ENCODE measurements at places on chromosomes 6 and 20. TPM values are rescaled to one million over a fixed set of nuclear protein-coding genes. Genes with fewer than 3 reads are reported as not detected.

Gene CALHM4
- total RNA-seq: not detected

DNA sequence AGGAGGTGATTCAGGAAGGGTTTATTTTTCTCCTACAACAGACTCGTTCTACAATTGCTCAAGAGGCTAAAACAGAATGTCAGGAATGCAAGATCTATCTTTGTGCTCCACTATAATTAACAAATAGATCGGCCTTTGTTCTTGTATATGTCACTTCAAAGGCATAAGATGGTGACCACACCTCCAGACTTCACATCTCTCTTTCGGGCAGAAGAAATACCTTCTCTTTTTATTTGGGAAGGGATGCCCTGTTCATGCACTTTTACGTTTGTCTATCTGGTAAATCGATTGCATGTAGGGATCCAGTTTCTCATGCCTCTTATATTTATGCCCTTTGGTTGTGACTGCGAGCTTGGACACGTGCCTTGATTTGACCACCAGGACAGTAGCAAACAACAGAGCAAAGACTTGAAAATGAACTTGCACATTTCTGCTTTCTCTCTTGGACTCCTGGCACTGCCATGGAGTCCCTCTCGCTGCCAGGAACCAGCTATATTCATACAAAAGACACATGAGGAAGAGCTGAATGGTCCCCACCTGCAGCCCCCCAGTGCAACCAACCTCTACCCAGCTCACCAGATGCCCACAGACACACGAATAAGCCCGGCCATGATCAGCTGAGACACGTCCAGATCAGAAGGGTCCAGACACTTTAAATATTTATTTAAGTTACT lies 219.8 kb upstream of the STXBP5 start:
- no peak for DNase-seq

DNA sequence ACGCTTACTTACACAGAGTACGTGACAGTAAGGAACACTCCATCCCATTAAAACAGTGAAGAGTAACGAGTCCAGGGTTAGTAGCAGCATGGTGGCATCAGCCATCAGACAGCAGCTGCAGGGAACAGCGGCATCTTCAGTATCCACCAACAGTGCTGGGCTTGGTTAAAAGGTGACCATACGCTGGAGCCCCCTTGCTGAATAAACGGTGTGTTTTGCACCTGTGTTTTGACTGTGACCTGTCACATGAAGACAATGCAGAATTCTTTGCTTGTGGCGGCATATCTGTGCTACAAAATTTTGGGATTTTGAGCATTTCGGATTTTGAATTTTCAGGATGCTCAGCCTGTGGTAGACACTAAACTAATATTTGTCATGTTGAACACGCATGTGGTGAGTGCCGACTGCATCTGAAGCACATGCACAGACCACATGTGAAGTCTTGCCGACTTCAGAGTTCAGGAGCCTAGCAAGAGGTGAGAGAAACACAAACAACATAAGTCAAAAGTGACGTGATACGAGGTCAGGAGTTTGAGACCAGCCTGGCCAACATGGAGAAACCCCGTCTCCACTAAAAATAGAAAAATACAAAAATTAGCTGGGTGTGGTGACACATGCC lies 69.3 kb upstream of the FRMD1 start:
- no peak for DNase-seq

Gene C6orf58
- not detected for total RNA-seq

Gene PTPRA
- 78.0 TPM for total RNA-seq

DNA sequence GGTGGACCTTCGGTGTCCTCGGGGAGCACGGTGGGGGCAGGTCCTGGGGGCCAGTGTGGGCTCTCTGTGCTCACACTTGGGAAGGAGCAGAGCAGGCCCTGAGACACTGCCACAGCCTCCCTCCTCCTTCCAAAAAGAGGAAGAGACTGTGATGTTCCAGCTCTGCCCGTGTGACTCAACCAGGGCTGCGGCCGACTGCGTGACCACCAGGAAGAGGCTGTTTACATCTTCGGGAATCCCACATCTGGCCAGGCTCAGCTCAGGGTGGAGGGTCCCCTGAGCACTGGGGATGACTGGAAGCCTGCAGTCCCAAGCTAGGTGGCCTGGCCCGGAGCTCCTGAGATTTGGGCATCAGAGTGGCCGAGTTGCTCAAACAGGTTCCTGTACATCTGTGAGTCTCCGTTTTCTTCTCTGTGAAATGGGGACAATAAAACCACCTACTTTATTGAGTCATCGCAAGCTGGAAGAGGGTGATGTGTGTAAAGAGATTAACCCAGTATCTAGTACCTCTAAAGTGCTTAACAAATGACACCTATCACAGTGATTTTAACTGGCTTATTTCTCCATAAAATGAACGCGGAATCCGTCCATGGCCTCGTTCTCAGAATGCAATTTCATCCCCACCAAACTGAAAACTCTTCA lies 242.1 kb downstream of the DLL1 start:
- no peak for DNase-seq

GRCh38 chr20:36202891-36203338 lies 33.4 kb upstream of the AAR2 start:
- peak; percentile 58 for DNase-seq

- DNase-seq: no peak
These were observed 26.7 kb upstream of the SRC start for GRCh38 chr20:37319151-37319671.

GRCh38 chr6:102417368-102417998 lies 1024.0 kb downstream of the GRIK2 start:
- DNase-seq: no peak

- no peak for DNase-seq
These were observed 35.1 kb downstream of the EYS start for GRCh38 chr6:65671922-65672321.

DNA sequence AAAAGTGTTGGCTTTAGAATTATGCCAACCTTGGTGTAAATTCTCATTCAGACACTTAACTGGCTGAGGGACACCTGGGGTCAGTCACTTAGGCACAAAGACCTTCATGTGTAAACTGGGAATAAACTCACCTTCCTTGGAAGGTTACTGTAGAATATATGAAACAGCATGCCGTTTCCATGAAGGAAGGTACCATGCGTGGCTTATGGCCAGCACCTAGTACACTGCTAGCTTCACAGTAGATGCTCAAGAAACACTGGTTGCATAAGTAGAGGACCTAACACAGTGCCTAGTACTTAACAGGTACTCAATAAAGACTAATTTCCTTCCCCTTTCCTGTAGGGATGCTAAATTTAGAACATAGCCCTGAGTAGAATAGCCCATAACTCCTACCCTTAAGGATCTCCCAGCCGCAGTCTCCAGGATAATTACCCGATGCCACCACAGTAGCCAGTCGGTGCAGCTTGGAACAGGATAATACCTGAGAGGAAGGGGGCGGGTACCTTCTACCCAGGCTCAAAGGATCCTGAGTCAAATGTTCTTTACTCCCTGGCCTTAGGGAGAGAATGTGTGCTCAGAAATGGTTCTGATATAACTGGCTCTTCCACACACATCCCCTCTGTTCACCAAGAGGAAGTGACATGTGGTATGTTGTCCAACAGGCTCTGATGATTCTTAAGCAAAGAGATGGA lies 3.6 kb downstream of the BCL2L1 start:
- no peak for DNase-seq

DNA sequence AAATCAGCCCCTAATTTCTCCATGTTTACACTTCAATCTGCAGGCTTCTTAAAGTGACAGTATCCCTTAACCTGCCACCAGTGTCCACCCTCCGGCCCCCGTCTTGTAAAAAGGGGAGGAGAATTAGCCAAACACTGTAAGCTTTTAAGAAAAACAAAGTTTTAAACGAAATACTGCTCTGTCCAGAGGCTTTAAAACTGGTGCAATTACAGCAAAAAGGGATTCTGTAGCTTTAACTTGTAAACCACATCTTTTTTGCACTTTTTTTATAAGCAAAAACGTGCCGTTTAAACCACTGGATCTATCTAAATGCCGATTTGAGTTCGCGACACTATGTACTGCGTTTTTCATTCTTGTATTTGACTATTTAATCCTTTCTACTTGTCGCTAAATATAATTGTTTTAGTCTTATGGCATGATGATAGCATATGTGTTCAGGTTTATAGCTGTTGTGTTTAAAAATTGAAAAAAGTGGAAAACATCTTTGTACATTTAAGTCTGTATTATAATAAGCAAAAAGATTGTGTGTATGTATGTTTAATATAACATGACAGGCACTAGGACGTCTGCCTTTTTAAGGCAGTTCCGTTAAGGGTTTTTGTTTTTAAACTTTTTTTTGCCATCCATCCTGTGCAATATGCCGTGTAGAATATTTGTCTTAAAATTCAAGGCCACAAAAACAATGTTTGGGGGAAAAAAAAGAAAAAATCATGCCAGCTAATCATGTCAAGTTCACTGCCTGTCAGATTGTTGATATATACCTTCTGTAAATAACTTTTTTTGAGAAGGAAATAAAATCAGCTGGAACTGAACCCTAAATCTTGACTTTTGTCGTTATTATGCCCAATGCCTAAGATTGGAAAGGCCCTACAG lies 4.5 kb downstream of the SOX4 start:
- no peak for DNase-seq

Gene CLDN20
- total RNA-seq: not detected

Gene SRMS
- total RNA-seq: not detected

DNA sequence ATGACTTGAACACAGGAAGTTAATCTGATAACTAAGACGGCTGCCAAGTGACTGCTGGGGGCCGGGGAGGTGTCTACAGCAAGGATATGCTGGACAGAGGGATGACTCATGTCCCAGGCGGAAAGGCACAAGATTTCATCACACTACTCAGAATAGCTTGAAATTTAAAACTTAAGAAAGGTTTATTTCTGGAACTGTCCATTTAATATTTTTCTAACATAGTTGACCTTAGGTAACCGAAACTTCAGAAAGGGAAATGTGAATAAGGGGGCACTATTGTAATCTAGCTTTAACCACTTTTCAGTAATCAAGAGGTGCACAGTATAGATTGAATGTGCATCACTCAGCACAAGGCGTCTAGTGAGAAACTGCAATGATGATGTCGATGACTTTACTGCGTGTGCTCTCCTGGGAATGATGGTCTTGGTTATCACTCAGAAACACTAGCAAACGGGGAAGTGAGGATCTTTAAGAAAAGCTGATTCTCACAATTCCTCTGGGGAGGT lies 171.5 kb downstream of the QKI start:
- DNase-seq: no peak

GRCh38 chr6:38774929-38775707 lies 60.0 kb downstream of the DNAH8 start:
- DNase-seq: no peak

DNA sequence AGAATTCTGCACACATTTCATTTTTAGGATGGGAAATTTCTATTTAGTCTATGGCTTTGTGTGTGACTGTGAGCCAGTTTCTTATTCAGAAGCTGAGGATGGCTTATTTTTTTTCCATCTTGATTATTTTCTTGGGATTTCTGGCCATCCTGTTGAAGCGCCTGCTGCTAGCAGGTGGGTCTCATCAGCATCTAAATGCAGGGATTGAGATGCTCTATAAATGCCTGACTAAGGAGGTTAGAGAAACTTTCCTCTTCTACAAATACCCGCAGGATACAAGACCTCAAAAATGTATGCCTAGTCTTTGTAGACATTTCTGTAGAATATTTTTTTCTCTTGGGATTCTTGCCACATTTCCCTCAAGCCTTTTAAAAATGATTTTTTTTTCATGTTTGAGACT lies 138.0 kb upstream of the CCN2 start:
- DNase-seq: no peak

GRCh38 chr20:52410182-52410647 lies 218.6 kb upstream of the ZFP64 start:
- DNase-seq: no peak

- no peak for DNase-seq
These were observed 138.5 kb upstream of the SOX4 start for GRCh38 chr6:21455071-21455470.

DNA sequence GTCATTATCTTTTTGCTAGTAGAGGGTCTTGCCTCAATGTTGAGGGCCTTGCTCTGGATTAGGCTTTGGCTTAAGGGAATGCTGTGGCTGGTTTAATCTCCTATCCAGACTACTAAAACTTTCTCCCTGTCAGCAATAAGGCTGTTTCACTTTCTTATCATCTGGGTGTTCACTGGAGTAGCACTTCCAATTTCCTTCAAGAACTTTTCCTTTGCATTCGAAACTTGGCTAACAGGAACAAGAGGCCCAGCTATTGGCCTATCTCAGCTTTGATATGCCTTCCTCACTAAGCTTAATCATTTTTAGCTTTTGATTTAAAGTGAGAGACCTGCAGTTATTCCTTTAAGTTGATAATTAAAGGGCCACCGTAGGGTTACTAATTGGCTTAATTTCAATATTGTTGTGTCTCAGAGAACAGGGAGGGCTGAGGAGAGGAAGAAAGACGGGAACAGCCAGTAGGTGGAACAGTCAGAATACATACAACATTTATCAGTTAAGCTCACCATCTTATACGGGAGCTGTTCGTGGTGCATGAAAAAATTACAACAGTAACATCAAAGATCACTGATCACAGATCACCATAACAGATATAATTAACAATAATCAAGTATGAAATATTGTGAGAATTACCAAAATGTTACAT lies 186.7 kb downstream of the PTPRK start:
- no peak for DNase-seq

GRCh38 chr6:144715344-144715743 lies 430.2 kb downstream of the UTRN start:
- no peak for DNase-seq

- DNase-seq: no peak
These were observed 13.8 kb downstream of the UBE2V1 start for GRCh38 chr20:50099113-50099512.

DNA sequence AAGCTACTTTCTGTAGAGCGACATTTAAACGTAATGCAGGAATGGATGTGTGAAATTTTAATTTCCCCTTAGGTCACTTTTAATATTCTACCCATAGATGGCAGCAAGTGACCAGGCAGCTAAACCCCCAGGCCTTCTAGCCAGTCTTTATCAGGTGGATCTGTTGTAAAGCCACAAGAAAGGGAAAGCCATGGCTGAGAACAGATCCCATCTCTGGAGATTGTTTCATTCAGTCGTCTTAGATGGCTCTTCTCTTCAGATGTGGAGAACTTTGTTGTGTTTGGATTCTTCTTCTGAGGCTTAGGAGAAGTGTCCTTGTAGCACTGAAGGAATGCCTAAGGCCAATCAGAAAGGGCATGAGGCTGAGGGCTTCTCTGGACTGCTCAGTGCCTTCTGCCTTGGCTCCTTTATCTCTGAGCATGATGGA lies 15.8 kb upstream of the RNF182 start:
- DNase-seq: no peak

Gene HLA-DRA
- total RNA-seq: 437 TPM

DNA sequence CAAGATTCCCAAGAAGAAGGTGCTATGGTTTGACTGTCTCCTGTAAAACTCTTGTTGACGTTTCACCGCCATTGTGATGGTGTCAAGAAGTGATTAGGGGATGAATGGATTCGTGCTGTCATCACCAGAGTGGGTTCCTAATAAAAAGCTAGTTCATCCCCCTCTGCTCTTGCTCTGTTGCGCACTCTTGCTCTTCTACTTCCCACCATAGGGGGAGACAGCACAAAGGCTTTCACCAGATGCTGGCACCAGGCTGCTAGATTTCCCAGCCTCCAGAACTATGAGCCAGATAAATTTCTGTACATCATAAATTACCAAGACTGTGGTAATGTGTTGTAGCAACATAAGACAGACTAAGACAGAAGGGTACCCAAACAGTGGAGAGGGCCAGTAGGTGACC lies 21.6 kb upstream of the CCDC28A start:
- DNase-seq: no peak

- no peak for DNase-seq
These were observed 662 bp downstream of the ZNF343 start for GRCh38 chr20:2507875-2508630.

Gene TCF15
- total RNA-seq: 13.2 TPM

GRCh38 chr6:45991189-45991588 lies 24.5 kb downstream of the CLIC5 start:
- DNase-seq: no peak

- DNase-seq: no peak
These were observed 9.2 kb downstream of the BHLHE23 start for GRCh38 chr20:62997417-62998035.

Gene RAB32
- 27.4 TPM for total RNA-seq

Gene BCAS1
- total RNA-seq: 0.56 TPM

All from omental fat pad (tissue), 4 donors.